ENCODE measurements at places on chromosomes 5 and 9.

GRCh38 chr9:71830929-71831328, 62.6 kb upstream of the CEMIP2 start:
- DNase-seq = no peak

DNA sequence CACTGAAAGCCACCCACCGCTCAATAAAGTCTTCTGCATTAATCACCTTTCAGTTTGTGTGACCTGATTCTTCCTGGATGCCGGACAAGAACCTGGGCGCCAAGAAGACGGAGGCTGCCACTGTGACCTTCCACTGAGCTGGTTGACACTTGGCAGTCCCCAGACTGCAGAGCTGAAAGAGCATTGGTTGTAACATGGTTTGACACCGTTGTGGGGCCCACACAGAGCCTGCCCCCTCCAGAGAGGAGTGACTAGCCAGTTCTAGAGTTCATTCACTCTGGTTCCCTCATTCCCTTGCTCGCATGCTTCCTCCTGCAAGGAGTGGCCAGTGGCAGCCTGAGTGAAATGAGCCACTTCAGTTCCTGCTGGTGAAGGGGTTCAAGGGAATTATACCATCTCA, 86.2 kb upstream of the ANXA1 start:
- no peak for DNase-seq

- DNase-seq = no peak
Measured at GRCh38 chr5:93364378-93364777, 216.6 kb downstream of the NR2F1-AS1 start.

DNA sequence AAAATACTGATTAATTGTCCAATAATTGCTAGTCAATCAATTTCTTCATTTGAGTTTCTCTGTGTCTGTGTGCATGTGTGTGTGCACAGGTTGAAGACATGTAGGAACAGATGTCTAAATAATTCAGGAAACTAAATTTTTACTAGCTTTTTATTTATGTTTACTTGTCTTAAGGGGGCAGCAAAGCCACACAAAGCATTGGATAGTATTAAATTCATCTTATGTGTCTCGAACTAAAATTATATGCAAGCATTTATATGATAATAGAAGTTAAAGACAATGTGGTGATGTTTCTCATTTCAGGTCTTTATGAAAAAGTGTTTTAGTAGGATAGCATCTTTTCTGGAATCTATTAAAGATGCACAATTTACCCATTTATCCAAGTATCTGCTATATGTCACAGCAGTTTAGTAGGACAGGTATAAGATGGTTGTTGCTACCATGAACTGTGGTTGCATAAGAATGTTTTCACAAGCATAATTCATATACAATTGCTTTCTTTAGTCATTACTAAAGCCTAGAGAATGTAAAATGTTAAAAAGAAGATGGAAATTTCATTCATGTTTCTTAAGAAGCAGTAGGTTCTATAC, 784.6 kb upstream of the NUDT12 start:
- DNase-seq = no peak

DNA sequence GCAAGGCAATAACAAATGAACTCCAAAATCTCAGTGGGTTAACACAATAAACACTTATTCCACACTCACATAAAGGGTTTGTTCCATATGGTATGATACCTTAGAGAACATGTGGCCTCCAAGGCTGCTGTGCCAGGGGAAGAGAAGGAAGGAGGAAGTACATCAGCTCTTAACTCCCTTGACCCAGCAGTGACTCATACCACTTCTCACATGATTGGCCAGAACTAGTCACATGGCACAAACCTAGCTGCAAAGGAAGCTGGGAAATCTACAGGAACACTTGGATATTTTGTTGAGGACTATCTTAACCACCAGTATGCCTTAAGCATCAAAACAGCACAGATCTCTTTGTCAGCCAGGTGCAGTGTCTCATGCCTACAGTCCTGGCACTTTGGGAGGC, 99.3 kb downstream of the SLIT3 start:
- no peak for DNase-seq

DNA sequence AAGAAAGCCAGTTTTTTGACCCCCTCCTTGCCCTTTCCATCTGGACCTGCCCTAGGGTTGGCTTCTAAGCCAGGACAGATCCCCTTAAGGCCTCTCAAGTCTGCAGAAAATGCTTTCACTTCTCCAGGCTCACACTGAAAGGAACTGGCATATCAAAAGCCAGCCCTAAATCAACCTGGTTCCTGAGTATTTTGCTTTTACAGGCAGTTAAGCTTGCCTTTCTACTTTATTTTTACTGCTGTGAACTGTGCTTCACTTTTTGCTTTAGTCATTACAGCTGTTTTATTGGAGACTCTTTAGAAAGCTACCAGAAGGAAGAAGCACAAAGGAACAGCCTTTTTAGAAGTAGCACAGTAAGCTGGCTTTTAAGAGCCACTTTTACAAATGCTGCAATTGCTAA, 5.0 kb downstream of the TARS1 start:
- DNase-seq = no peak

DNA sequence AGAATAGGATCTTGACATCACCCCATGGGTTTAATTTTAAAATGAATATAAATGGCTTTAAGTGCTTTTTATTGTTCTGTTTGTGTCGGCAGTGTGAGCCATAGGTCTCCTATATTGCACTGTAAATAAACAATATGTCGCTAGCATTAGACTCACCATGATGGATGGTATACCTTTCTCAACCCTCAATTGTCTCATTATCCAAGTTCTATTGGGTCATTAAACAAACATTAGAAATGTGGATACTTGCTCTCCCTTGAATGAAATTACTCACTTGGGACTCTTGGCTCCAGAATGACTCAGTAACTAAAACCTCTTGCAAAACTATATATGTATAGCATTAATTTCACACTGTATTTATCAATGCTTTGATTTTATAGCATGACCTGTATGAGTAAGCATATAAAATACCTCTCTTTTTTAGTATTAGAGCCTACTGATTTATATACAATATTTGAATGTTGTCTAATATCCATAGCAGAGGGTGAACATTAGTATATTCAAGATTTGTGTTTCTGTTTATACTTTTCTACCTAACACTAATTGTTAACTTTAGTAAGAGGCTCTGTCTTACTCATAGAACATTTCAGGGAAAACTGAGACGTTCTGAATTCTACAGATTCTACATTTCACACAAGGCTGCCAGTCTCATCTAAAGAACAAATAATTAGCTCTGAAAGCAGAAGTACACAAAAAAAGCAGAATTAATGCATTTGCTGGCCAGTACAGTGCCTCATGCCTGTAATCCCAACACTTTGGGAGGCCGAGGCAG, 303.8 kb upstream of the PRR16 start:
- no peak for DNase-seq

DNA sequence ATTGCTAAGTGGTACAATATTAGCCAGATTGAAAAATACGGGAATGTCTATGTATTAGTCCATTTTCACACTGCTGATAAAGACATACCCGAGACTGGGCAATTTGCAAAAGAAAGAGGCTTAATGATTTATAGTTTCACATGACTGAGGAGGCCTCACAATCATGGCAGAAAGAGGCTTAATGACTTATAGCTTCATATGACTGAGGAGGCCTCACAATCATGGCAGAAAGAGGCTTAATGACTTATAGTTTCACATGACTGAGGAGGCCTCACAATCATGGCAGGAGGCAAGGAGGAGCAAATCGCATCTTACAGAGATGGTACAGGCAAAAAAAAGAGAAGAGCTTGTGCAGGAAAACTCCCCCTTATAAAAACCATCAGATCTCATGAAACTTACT, 32.3 kb upstream of the OLFM1 start:
- DNase-seq = no peak

DNA sequence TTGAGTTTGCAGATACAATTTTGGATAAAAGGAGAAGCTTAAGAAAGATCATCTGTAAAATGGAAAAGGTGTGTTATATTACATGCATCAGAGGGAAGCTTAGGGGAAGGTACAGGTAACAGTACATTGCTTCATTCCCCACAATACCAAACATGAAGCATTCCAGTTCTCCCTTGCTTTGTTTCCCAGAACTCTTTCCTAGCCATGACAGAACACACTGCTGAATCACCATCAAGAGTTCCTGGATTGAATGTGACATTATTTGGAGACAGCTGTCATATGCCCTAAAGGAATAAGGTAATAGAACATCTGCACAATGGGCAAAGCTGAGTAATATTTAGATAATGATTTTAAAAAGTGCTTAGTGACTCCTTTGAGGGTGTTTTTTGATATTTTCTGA, 303.5 kb upstream of the ST8SIA4 start:
- no peak for DNase-seq

- DNase-seq = no peak
Measured at GRCh38 chr9:4579001-4579400, 83.1 kb upstream of the PLPP6 start.

- no peak for DNase-seq
Measured at GRCh38 chr5:146682899-146683532, 167.0 kb upstream of the GPR151 start.

DNA sequence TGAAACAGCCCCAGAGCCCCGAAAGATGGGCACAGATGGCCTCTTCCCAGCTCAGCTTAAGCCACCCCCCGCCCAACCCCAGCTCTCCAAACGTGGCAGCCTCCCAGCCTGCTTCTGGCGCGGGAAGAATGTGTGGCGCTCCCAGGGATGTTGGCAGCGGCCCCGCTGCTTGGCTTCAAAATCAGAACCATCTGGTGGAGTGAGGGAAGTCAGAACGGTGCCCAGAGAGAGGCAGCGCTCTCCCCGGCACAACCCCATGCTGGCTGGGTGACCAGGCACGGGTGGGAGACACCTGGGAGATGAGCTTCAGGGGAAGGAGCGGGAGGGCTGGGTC, 72.7 kb upstream of the ORM1 start:
- no peak for DNase-seq

- no peak for DNase-seq
Measured at GRCh38 chr9:82903503-82903902, 159.4 kb downstream of the RASEF start.

DNA sequence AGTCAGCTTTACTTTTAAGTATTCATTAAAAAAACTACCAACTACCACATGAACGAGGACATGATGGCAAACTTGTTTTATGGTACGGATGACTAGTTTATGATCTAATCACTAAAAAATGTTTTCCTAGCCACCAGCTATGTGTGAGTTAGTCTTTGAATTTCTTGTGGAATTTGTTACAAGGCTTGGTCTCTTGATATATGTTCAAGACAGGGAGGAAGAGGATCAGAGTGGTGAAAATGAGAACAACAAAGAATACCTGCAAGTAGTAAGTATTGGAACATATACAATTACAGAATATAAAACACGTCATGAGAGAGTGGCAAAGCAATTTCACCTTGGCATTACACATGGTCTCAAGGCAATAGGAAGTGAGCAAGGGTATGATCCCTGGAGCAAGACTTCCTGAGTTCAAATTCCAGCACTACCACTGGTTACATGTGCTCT, 548.6 kb upstream of the TLE4 start:
- no peak for DNase-seq

- no peak for DNase-seq
Measured at GRCh38 chr5:167649471-167649870, 642.0 kb upstream of the WWC1 start.

DNA sequence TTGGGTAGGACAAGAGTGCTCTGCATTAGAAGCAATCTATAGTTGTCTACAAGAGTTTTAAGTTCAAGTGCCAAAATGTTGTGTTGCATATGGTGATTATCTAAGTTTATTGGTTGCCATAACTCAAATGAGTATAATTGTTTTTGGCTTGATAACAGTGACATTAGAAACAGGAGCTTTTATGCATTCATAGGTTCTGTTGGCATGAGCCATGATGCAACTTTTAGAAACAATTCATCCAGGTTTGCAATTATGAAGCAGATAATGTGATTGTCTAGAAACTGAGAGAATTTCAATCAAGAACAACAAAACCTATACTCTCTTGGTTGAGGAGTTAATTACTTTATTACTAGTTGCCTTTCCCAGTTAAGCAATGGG, 137.0 kb downstream of the PBX3 start:
- no peak for DNase-seq

DNA sequence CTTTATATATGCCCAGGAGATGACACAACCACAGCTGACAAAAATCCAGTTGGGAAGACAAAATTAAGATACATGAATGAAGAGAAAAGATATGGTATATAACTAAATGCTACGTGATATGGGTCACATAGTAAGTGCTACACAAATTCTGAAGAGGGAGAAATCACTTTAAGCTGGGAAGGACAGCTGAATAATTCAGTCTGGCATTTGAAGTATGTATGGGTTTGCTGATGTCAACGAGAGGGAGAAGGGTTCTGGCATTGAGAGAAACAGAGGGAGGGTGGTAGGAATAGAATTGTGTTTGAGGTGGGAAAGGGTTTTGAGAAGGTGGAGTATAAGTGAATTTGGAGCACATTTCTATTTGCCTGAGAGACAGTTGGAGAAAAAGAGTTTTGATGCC, 6.7 kb upstream of the SLIT3 start:
- DNase-seq = no peak

DNA sequence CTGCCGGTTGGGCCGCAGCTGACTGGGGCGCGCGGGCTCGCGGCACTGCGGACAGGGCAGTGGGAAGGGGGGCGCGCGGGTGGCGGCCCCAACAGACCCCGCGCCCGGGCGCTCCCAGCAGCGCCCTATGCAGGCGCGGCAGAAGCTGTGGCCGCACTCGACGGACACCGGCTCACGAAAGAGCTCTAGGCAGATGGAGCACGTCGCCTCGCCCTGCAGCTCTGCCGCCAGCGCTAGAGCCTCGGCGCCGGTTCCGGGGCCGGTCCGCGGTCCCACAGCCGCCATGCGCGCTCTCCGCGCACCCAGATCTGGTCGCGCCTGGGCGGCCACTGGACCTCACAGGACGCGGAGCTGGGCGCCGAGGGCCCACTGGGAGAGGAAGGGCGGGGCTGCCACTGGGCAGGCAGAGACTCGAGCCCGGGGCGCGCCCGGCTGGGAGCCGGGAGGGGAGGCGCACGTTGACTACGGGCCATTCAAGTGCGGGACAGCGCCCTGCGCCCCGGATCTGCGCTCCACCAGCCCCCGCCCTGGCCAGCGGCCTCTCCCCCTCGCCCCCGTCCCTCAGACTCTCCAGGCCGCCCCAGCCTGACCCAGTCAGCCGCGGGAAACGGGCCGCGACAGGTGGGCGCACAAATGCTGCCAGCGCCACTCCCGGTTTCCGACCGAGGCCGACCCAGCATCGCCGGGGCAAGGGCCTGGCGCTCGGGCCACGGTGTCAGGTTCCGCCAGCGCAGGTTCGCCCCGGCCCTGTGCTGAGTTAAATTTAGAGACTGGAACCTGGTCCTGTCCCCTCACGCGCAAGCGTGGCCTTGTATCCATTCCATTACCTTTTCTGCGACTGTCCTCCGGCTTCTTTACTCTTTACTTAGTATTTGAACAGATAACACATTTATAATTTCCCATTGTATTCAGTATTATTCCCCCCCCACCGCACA, at the start of gene TRIM7:
Gene TRIM7, minus strand, starts transcription at position 371 of the 935 bp plus-strand sequence. Its CDS starts 86 bp downstream, at position 285.
- DNase-seq = no peak

GRCh38 chr5:150407096-150407720, 5.5 kb downstream of the CD74 start:
- no peak for DNase-seq
